Stimulated activated CD4-positive, alpha-beta T cell treated with anti-CD3 and anti-CD28 coated beads, Interleukin-15, amount 100 ng/mL, for 24 hours (primary cell): ENCODE measurements at places on chromosomes 1 and 21.

DNA sequence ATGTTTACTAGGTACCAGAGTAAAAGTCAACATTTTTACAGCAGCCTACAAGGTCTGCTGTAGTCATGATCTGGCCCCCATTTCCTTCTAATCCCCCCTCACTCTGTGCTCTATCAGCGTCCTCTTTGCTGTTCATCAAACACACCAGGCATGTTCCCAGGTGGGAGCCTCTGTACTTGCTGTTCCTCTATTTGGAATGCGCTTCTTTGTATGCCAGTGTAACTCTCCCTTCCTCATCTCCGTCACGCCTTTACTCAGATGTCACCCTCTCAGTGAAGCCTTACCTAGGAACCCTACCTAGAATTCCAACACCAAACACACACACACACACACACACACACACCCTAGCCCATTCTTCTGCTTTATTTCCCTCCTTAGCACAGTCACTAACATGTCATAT, 21.0 kb downstream of the TP53BP2 start:
- no peak for DNase-seq

DNA sequence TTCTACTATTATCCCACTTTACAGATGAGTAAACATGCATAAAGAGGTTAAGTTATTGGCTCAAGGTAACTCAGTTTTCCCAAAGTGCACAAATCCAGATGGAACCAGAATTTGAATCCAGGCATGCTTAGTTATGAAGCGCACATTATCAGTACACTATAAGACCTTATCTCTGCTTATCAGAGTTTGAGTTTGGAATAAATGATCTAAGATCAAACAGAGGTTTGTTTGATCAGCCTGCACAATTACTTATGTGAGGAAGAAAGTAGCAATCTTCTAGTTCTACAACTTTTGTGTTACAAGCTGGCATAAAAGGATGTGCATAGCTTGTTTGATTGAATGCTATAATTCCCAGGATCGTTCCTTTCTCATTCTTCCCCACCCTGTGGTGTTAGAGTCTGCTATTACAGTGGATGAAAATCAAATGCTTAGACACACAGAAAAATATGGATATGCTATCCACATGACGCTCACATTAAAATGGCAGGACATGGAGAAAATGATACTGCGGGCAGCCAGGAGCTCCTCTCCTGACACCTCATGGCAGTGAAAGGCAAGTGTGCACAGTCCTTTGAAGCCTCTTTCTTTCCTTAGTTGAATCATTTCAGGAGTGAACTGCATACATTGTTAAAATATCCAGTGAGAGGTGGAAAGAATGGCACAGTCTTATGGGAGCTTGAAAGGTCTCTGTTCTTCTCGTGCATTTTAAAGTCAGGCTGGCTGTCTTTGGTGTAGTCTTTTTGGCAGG, 23.9 kb upstream of the PBX1 start:
- DNase-seq, result no peak

GRCh38 chr1:37998913-37999429, 6.3 kb downstream of the FHL3 start:
- no peak for DNase-seq

- no peak for DNase-seq
Observed at GRCh38 chr1:193415256-193415655, 228.8 kb upstream of the B3GALT2 start.

GRCh38 chr1:51744506-51745303, 127.8 kb downstream of the OSBPL9 start:
- no peak for DNase-seq

DNA sequence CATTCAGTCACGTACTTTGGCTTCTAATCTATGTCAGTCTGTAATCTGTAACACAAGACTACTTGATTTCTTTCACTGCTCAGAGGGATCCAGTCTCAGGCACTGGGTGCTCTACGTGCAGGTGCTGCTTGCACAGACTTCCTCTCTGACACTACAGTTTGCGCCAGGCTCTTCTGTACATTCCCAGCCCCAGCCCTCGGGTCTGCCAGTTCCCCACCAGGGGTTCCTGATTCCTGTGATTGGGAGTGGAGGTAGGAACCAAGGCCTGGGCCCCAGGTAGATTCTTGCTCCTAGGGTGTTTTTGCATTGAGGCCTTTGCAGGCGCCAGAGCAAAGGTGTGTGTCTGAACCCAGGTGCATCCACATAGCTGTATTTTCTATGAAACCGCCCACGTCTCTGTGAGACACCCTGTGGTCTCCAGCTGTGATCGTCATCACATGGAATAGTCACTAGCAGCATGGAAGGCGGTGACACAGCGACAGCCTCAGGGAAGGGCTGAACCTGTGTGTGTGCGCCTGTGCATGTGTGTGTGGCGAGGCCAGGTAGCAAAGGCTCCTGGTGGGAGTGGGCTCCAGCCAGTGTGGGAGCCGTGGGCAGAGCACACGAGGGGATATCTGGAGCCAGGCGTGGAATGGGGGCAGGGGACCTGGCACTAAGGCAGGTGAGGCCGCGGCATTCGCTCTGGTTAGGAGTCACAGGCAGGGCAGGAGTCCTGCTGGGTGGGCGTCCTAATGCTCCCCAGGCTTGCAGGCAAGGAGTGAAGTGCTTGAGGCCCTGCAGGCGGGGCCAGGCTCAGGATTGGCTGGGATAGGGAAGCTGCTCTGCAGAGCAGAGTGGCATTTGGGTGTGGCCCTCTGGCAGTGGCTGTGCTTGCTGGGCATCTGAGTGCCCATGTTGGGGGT, 5.2 kb downstream of the GJC2 start:
- peak; percentile 59 for DNase-seq

DNA sequence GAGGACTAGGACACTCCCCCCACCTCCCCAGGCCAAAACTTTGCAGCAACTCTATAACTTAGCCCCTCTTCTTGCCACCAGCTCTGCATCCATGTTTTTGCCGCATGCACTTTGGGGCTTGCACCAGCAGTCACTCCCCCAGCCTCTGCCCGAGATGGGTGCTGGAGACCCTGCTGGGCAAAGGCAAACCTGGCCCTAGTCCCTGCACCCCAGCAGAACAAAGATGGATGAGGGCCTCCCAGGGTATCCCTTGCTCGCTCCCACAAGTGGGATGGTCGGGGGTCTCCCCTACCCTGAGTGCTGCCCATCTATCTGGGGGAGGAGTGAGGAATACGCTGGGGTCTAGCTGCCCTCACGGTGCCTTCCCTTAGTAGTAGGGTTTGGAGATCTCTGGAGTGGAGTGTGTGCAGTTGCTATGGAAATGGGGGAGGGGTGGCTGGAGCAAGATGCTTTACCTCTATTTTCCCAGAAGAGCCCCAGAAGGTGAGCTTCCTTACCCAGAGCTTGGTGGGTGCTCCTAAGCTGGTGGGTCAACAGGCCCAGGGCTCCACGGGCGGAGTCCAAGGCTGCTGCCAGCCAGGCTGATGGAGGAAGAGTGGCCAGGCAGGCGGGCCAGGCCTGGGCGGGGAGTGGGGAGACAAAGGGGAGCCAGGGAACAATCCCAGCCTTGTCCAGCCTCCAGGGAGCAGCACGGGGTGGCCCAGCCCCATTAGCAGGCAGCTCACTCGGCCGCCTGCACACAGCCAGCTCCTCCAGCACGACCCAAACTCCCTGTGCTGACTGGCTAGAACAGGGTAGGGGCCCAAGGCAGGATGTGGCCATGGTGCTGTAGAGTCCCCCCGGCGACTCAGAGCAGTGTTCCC, at the start of gene PAQR6:
PAQR6 (minus strand) TSS at position 597 of the 863 bp plus-strand sequence. CDS start 1,325 bp downstream, outside the sequence.
- no peak for DNase-seq

DNA sequence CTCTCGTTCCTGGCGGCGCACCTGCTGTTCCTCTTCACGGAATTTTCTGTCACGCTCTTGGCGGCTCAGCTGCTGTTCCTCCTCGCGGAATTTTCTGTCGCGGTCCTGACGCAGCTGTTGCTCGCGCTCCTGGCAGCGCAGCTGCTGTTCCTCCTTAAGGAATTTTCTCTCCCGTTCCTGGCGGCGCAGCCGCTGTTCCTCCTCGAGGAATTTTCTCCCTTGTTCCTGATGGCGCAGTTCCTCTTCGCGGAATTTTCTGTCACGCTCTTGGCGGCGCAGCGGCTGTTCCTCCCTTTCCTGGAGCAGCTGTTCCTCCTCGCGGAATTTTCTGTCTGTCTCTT, 6.4 kb downstream of the TCHH start:
- DNase-seq, result peak; percentile 1

DNA sequence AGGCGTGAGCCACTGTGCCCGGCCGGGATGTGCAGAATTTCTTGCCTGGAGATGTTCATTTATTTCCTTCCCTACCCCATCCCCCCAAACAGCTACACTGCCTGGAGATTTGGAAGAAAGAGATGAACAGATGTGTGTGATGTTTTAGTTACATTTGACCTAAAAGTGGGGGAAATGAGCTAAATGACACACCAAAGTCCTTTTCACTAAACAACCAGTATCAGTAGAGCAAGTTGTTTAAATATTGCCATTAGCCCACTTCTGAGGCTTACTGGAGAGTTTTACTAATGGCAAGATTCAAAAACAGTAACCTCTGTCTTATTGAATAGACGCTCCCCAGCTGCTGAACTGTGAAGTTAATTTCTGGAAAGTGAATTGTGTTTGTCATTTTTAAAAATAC, 100.1 kb downstream of the RUNX1 start:
- no peak for DNase-seq

- DNase-seq, result peak; percentile 52
Observed at GRCh38 chr1:21490774-21491487, 18.3 kb upstream of the ALPL start.

- no peak for DNase-seq
Observed at GRCh38 chr1:202702088-202702487, 8.2 kb downstream of the SYT2 start.

DNA sequence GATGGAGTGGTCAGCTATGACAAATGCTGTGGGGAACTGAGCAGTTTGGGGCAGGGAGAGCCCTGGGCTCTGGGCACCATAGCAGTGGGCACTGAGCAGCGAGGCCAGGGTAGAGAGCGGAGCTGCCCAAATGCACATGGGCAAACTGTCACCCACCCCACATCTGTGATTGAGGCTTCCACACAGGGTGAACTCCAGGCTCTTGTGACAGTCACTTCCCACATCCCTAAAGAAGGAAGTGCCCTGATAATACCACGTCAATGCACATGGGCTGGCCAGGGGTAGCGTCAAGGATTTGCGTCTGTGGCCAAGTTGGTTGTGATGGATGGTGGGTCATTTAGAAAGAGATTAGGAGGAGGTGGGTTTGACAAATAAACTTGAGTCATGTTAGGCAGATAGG, 2.6 kb upstream of the GUCA2B start:
- no peak for DNase-seq

DNA sequence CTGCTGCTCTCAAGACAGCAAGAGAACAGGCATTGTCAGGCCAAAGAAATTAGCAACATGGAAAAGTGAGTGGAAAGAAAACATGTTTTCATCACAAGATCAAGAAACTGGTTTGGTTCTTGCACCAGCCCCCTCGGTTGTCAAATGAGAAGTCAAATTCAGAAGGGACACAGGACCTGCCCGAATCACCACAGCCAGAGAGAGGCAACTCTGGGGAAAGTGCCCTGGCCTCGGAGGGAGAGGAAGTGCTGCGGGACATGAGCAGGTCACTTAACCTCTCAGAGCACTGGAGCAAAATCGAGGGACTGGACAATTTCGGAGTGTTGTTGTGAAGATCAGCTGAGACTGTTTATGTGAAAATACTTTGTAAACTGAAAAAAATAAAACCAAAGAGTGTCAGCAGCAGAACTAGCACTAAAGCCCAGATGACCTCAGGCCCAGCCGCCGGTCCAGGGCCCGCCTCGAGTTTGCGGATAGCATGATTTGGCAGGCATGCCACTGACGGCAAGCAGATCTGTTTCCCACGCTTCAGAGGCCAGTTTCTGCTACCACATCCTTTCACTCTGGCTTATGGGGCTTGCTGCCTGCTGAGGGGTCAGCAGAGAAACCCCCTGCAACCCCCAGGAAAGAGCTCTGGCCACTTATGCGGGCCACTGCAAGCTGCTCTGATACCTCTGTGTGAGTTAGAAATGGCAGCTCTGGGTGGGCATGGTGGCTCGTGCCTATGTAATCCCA, 32.1 kb downstream of the CD247 start:
- no peak for DNase-seq

- DNase-seq, result no peak
Observed at GRCh38 chr1:42999308-42999707, 40.6 kb upstream of the SLC2A1 start.

GRCh38 chr1:221886743-221887414, 145.0 kb upstream of the DUSP10 start:
- DNase-seq, result peak; percentile 6

DNA sequence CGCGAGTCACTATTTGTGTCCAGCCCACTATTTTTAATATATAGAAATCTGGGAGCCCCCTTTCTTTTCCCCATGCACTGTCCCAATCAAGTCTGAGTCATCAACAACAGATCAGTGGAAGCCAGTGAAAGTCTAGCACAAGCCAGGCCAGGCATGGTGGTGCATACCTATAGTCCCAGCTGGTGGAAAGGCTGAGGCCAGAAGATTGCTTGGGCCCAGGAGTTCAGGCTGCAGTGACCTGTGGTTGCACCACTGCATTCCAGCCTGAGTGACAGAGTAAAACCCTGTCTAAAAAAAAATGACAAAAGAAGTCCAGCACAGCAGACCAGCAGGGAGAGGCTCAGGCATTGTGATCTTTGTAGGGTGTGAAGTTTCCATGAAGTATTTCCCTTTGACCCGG, 9.0 kb upstream of the RPL5 start:
- DNase-seq, result no peak
